ENCODE measurements at places on chromosomes 5 and 9.

DNA sequence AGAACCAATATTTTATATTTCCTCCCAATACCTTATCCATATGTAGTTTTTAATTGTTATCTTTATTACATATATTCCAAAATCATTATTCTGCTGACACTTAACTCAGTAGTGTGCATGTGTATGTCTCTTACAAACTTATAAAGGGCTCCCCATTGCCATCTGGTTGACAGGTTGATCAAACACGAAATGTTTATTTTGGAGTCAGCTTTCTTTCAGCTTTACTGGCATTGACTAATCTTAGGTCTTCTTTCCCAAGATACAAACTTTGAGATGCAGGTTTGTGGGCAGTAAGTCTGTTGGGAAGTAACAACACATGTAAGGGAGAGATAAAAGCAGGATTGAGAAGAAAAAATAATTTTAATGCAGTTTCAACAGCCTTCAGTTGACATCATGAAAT lies 716.0 kb upstream of the CHD1 start:
- no peak for DNase-seq

- no peak for DNase-seq
Measured at GRCh38 chr9:120655005-120655622, 59.2 kb downstream of the MEGF9 start.

GRCh38 chr9:14433351-14434157 lies 119.6 kb upstream of the NFIB start:
- no peak for DNase-seq

DNA sequence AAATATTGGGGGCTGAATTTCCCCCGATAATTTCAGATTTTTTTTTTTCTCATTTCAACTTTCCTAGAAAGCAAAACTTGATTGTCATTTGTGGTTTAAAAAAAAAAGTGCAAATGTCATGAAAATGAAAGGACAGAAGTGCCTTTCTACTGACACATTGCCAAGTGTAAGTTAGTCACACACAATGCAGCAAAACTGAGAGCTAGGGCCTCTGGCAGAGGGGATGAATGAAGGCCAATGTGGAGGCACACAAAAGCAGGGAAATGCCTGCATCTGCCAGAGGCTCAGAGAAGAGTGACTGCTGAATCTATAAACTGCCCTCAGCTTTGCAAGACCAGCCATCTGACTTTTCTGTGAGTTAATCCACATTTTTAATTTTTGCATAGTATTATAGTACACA lies 6.8 kb upstream of the IFNA5 start:
- DNase-seq = no peak

DNA sequence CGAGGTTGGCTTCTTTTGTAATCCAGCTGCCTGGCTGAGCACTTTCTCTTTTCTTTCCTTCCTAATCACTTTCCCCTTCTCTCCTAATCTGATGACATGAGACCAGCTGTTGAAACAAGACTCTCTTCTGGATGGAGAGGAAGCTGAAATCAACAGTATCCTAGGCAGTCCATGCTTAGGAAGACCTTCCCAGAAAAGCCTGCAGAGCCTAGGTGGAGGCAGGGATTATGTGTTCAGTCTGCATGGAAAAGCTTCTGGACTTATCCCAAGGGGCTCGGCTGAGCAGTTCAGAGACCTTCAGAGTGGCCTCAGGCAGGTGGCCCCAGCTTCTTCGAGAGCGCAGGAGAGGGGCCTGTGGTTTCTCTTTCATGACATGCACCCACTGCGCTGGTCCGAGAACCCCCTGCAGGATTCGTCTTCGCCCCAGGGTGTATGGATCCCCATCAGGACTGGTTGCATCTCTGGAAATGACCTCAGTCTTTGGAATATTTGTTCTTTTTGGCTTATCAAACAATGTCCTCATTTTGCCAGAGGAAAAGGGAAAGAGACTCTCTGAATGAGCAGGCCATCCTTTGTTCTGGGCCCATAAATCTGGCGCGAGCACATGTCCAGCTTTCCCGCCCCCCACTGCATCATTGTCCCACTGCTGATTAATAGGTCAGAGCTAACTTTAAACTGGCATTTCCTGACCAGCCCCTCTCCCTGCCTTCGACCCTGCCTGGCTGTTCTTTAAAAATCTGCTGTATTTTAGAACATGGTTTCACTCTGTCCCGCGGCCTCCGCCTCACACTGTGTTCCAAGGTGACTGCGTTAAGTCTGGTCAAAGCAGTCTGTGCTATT lies 177.9 kb upstream of the KLF4 start:
- DNase-seq = no peak

GRCh38 chr5:62376064-62376463 lies 27.6 kb downstream of the DIMT1 start:
- no peak for DNase-seq

- DNase-seq = no peak
Measured at GRCh38 chr9:123609844-123610243, 253.8 kb downstream of the CRB2 start.

DNA sequence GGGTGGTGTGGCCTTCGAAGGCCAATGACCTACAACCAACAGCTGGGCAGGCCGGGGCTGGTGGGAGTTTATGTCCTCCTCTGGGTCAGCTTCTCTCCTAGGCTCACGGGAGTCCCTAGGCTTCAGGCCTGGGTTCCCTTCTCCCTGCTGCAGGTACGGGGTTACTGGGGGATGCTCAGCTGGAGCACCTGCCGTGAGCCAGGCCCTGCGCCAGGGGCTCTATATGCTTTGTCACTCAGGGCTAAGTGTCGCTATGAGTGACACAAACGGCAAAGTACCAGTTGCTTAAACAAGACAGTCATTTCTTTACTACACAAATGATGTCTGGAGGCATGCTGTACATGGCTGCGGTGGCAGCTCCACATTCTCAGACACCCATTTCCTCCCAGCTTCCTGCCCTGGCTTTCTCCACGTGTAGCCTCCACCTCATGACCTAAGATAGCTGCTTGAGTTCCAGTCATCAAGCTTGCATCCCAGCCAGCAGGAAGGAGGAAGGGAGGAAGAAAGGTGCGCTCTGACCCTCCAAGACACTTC lies 22.5 kb upstream of the NINJ1 start:
- peak; percentile 81 for DNase-seq

DNA sequence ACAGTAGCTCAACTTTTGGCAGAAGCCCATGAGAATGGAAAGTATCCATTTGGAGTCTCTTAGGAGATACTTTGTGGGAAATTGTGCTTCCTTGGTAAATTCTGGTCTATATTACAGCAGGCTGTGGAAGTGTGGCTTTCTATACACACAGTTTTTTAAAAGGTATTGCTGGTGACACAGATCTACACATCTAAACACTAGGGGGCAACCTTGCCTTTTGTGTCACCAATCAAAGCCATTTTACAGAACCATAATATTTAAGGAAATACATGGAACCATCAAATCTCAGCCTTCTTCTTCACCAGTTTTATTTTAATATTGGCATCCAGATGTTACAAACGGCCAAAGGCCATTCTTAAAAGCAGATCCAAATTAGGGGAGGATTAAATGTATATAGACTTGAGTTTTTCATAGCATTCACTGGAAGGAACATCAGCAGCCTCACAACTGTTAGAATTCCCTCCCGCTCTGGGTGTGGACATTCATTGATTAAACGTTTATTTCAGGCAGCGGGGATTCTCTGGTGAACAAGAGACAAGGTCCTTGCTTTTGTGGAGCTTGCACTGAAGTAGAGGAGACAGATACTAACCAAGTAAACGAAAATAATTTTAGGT lies 132.4 kb upstream of the EPB41L4A start:
- peak; percentile 37 for DNase-seq

All from activated CD4-positive, alpha-beta T cell treated with anti-CD3 and anti-CD28 coated beads for 36 hours (primary cell).